ENCODE measurements at places on chromosomes 16 and 17. TPM values are rescaled to one million over a fixed set of nuclear protein-coding genes. Genes with fewer than 3 reads are reported as not detected.

GRCh38 chr17:63445954-63446752 is at the start of gene CYB561:
Gene CYB561, minus strand, starts transcription at chr17:63446306. Its CDS starts 8,759 bp downstream, at chr17:63437547.
- DNase-seq: peak; percentile 77

DNA sequence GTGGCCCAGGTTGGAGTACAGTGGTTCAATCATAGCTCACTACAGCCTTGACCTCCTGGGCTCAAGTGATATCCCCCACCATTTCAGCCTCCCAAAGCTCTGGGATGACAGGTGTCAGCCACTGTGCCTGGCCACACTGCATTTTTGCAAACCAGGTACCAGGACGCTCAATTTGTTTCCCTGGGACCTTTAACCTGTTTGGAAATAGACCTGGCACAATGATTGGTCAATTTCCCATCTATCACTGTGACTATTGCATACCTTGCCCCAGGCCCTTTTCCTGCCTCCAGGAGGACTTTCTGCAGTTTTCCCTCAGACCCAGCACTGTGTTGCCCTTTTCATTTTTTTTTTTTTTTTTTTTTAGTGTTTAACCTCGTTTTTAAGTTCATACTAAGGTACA is 11.1 kb upstream of the FUS start:
- no peak for DNase-seq

- no peak for DNase-seq
These were observed 36.6 kb upstream of the TMEM132E start for GRCh38 chr17:34542700-34543336.

- no peak for DNase-seq
These were observed 52.0 kb downstream of the MRM3 start for GRCh38 chr17:834136-834535.

PKMYT1 gene
- not detected for total RNA-seq

Data from uterus (tissue), 4 donors.